NCI-H1930 (cell line): ENCODE measurements at places on chromosomes 12 and 14.
A peak's percentile ranks its signal among the peaks of the same experiment; 100 is the strongest.

DNA sequence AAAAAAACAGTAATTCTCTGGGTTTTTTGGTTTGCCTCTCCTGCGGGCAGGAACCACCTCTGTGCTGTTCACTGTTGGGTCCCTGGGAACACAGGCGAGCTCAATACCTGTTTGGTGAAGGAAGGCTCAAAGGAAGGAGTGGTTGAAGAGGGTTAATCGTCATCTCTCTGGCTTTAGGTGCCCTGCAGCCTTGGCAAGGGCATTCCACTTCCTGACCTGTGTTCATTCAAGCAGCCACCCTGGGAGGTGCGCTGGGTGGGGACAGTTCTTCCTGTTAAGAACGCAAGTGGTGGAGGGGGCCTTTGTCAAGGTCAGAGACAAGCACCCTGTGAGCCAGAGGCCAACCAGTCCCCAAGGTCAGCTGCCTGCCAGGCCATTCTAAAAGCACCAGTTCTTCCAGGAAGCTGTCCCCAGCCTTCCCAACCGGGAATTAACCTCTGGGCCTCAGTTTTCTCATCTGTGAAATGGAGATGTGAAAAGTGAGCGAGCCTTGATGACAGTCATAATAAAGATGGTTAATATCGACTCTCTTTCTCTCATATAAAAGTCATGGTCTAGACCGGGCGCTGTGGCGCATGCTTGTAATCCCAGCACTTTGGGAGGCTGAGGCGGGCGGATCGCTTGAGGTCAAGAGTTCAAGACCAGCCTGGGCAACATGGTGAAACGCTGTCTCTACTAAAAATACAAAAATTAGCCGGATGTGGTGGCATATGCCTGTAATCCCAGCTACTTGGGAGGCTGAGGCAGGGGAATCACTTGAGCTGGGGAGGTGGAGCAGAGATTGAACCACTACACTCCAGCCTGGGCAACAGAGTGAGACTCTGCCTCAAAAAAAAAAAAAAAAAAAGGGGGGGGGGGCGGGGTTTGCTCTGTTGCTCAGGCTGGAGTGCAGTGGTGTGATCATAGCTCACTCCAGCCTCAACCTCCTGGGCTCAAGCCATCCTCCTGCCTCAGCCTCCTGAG, 6.1 kb downstream of the RHOF start:
- no peak for DNase-seq

GRCh38 chr14:53596853-53597525, 359.6 kb downstream of the BMP4 start:
- no peak for DNase-seq

DNA sequence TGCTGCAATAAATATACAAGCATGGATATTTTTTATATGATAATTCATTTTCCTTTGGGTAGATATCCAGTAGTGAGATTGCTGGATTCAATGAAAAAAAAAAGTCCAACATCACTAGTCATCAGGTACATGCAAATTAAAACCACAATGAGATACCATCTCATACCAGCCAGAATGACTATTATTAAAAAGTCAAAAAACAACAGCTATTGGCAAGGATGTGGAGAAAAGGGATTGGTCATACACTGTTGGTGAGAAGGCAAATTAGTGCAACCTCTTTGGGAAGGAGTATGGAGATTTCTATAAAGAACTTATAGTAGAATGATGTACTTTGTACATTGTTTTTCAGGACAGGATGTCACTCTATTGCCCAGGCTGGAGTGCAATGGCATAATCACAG, 531.2 kb upstream of the MGAT4C start:
- DNase-seq: no peak

DNA sequence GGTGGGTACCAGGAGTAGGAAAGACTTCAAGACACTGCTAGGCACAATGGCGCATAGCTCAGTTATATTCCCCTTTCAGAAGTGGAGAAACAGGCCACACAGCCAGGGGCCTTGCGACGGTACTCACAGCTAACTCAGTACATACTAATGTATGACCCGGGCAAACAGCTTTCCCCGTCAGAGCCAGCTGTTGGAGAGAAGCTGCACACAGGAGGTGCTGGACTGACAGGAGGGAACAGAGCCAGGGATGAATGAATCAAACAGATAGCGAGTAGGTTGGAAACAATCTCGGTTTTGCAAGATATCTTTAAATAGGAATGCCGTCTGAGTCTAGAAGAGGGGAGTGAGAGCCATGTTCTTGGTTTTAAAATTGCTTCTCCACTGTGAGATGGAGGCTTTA, 45.5 kb downstream of the PRIMA1 start:
- no peak for DNase-seq

DNA sequence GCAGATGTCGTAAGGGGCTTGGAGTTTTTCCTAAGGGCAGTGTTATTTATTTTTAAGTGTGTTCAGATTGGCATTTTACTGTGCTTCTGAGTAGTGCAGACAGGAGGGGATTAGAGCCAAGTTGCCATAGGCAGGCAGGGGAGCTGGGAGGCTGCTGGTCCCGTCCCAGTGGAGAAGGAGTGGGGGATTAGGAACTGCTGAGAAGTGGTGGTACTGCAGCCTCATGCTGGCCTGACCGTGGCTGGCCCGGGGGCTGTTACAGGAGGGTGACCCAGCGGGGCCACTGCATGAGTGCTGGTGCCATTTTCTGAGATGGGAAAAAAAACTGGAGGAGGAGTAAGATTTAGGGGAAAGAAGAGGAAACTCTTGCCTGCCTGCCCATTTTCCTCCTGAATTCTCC, 52.3 kb upstream of the DLK1 start:
- no peak for DNase-seq

DNA sequence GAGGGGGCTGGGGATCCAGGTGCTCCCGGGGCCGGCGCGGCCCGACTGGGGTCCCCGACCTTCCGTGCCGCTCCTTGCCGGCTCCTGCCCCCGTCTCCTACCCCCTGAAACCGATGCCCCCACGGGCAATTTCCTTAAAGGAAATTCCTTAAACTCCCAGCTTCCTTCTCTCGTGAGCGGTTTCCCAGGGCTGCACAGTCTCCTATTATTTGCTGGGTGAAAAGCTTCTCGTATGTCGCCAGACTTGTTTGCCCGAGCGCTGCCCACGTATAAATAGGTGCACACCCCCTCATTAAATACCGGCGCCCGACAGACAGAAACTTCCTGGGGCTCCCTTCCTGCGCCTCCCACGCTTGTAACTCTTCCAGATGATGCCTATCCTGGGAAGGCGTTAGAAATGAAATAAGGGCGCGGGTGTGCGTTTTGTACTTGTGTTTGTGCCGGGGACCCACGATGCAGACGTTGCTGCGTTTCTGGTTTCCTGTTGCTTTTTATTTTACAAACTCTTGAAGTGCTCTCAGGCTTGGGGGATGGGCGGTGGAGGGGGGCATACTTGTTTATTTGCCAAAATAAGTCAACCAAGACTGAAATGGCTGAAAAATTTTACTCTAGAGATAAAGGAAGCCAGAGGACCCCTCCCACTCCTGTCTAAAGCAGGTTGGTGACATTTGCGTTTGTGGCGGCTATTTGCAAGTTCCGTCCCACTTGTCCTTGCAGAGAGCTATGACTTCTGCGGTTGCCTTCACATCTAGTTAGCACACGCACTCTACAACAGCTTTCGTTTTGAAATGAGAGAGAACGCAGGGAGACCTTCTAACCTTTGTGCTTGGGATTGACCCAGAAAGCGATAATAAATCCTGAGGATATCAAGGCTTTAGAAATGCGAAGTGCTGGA, 1.0 kb downstream of the HIP1R start:
- no peak for DNase-seq

DNA sequence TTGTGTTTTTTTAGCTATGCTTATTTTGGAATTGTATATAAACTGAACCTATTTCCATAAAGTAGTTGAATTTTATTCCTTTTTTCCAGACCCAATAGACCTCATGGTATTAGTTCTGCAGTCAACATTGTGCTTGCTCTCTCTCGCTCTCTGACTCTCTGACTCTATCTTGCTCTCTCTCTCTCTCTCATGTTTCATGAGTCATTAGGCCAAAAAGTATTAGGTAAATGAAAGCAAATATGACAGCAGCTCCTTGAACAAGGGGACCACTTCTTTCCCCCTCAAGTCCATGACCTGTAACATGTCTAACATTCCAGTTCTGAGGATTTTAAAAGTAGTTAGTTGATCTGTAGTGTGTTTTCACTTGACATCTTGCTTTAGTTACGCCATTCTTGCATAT, 14.0 kb upstream of the C12orf71 start:
- DNase-seq: no peak

- no peak for DNase-seq
Measured at GRCh38 chr12:47995981-47996401, 8.3 kb downstream of the COL2A1 start.

- DNase-seq: no peak
Measured at GRCh38 chr14:33063521-33063920, 124.8 kb downstream of the NPAS3 start.

DNA sequence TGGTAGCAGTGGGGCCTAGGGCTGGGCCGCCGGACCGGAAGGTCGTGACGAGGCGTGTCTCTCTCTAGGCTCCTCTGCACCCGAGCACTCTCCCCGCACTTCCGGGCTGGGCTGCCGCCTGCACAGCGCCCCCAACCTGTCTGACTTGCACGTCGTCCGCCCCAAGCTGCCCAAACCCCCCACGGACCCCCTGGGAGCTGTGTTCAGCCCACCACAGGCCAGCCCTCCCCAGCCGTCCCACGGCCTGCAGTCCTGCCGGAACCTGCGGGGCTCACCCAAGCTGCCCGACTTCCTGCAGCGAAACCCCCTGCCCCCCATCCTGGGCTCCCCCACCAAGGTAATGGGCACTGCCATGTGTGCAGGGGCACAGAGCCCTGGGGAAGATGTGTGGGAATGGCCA, 13.3 kb upstream of the PUS1 start:
- DNase-seq: no peak

GRCh38 chr12:122190842-122191668, 8.1 kb downstream of the LRRC43 start:
- peak; percentile 11 for DNase-seq

GRCh38 chr12:45089411-45090075, 38.6 kb upstream of the DBX2 start:
- DNase-seq: no peak

DNA sequence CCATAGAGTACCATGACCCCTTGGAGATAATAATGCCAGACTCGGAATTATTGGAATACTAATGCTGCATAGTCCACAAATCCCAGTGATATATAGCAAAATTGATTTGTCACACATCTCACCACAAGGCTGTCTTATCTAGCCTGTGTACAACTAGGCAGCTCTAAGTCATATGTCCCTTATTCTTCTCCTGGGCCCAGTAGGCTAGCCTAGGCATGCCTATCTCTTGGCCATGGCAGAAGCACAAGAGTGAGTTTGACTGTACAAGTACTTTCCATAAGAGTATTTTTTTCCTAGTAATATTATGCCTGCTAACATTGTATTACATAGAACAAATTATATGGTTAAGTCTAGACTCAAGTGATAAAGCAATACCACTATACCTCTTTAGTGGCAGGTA, 1122.1 kb upstream of the SEL1L start:
- DNase-seq: no peak

- DNase-seq: peak; percentile 40
Measured at GRCh38 chr14:49892301-49892635, 614 bp upstream of the ARF6 start.

DNA sequence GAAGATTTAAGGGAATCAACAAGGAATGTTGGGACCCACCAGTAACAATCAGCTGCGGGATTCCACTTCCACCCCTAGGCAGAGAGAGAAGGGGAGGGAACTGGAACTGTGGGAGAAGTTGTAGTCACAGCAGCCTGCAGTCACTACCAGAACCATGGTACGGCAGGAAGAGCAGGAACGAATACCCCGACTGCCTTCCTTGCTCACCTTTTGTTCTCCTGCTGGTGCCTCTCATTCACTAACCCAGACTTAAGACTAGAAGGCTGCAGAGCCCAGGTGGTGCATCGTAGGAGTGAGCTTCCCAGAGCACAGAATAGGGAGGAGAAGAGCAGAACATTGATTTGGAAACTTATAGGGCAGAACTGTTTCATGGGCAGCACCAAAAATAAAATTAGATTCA, 154.2 kb downstream of the DYRK2 start:
- no peak for DNase-seq

DNA sequence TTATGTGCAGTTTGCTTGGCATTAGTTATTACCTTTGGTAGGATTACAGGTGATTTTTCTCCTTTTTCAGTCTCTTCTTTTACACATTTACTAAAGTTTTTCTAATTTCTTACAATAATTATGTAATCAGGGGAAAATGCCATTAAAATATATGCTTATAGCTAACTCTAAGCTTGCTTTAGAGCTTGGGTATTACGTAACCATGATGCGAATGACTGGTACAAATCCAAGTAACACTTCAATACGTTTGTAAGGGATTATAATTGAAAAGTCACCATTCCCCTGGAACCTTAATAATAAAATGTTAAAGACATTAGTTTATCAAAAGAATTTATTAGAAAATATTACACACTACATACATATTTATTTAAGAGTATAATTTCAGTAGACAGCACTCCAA, 71.6 kb downstream of the SCAF11 start:
- DNase-seq: no peak

DNA sequence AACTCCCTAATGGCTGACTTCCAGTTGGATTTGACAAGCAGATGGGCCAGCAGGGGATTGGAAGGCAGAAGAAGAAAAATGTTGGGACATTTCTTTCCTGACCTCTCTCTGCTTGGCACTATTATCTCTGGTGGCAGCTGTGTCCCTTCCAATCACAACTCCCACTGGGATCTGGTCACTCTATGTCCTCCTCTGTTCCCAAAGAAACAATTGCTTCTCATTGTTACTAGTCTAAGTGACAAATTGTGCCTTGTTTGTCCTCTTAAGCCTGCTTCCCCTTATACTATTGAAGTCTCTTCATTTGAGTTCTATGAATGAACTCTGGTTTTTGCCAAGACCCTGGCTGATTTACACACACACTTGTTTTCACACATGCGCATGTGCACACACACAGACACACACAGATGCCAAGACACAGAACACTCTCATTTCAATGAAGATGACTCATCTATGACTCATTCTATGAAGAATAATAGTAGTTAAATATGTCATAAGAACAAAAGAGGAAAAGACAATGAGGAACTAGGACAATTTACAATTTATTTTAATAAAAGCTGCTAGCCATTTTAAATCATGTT, 83.0 kb upstream of the FAR2 start:
- DNase-seq: no peak

GRCh38 chr14:68391311-68392014, 401.4 kb downstream of the ZFP36L1 start:
- DNase-seq: no peak

DNA sequence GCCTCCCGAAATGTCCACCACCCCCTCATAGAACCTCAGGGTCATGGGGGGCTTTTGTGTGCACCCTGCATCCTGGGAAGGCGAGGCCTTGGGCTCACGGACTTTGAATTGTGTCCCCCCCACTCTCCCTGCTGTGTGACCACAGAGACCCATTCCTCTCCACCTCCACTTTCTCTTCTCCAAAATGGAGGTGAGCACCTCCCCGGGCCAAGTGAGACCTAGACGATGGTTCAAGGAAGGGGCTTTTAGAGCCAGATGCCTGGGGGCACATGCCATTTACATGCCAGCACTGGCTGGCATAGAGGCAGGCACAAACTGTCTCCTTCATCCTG, 33.5 kb downstream of the CYP46A1 start:
- no peak for DNase-seq

- DNase-seq: no peak
Measured at GRCh38 chr12:82783435-82783834, 96.7 kb downstream of the TMTC2 start.

- no peak for DNase-seq
Measured at GRCh38 chr12:10243818-10244520, 31.3 kb downstream of the GABARAPL1 start.

- no peak for DNase-seq
Measured at GRCh38 chr12:19030180-19030579, 99.4 kb upstream of the PLEKHA5 start.

- no peak for DNase-seq
Measured at GRCh38 chr12:123898673-123899072, 74.0 kb downstream of the CCDC92 start.

GRCh38 chr12:3055026-3055703, 22.0 kb upstream of the TSPAN9 start:
- no peak for DNase-seq
